Astrocyte of the spinal cord (primary cell): ENCODE measurements at places on chromosomes 1 and 21.

GRCh38 chr21:33246506-33246905, 16.8 kb downstream of the IFNAR2 start:
- no peak for DNase-seq

DNA sequence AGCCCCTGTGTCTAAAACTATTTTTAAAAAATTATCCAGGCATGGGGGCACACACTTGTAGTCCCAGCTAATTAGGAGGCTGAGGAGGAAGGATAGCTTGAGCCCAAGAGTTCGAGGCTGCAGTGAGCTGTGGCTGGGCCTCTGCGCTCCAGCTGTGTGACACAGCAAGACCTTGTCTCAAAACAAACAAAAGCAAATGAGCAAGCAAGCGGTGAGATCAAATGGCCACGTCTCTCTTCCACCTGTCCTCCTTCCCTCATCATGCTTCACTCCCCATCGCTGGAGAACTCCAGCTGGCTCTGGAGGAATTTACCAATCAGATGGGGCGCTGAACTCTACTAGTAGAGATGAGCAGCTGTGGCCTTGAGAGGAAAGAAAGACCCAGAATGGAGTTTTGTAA, 14.0 kb upstream of the REN start:
- DNase-seq = no peak

GRCh38 chr21:25246546-25246945, 360.7 kb downstream of the MRPL39 start:
- no peak for DNase-seq

- no peak for DNase-seq
These were observed 86.8 kb upstream of the RAB4A start for GRCh38 chr1:229184066-229184465.

DNA sequence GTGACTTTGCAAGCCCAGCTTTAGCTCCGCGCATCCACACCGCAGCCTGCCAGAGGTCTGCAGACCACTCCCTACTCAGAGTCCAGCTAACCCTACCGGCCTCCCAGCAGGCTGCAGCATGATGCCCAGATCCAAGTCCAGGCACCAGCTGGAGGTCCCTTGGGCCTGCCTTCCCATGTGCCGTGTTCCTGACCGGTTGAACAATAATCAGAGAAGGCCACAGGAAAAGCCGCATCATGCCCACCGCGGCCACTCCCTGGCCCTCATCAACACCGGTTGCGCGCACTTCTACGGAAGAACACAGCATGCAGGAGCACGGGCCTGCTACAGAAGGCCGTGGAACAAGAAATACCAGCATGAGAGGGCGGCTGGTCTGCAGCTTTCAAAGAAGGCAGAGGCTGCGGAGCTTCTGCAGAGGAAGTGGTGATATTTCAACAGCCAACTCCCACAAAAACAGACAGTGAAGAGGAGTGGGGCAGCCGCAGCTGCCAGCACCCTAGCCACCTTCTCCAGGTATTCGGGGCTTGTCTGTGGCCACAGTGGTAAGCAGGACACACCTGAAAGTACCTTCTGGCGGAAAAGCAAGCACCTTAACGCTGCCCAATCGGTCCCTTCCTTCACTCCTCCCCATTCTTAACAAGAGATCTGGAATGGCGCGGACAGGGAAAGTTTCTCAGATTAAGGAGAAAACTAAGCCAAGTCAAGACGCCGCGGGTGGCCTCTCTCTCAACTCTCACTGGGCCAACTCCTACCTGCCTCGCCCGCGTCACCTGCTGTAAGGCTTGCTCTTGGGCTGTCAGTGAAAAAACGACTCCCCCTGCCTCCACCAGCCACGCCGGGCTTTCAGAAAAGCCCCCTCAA, 1.5 kb downstream of the PGBD5 start:
- no peak for DNase-seq

GRCh38 chr1:147156642-147157041, 15.6 kb downstream of the PRKAB2 start:
- DNase-seq = no peak

GRCh38 chr1:175338387-175339135, 146.0 kb upstream of the KIAA0040 start:
- DNase-seq = no peak

- DNase-seq = no peak
These were observed 790 bp upstream of the UTS2 start for GRCh38 chr1:7853684-7854026.

GRCh38 chr1:56080123-56080522, 499.2 kb downstream of the PLPP3 start:
- DNase-seq = no peak

GRCh38 chr1:41794031-41794430, 124.7 kb downstream of the HIVEP3 start:
- no peak for DNase-seq

DNA sequence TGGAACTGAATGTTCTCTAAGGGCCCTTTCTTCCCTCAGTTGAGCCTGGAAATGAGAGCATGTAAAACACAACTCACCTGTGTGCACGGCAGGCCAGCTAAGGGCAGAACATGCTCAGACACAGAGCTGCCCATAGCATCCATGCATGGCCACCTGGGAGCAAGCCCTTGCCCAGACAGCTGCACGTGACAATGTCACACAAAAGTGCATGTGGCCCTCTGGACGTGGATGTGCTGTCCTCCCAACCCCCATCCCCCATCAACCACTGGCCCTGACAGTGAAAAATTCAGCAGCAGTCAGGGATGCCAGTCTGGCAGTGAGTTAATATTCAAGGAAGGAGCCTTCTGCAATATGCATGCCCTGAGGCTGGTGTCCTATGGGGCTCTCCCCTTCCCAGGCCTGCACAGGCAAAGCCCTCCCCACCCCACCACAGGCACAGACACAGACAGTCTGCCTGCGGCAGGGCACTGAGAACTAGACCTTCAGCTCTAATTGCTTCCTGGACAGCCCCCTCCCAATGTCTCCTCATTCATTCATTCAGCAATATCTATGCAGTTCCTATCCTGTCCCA, 14.6 kb upstream of the COL16A1 start:
- DNase-seq = no peak
